ENCODE measurements at places on chromosomes 1 and 21.

DNA sequence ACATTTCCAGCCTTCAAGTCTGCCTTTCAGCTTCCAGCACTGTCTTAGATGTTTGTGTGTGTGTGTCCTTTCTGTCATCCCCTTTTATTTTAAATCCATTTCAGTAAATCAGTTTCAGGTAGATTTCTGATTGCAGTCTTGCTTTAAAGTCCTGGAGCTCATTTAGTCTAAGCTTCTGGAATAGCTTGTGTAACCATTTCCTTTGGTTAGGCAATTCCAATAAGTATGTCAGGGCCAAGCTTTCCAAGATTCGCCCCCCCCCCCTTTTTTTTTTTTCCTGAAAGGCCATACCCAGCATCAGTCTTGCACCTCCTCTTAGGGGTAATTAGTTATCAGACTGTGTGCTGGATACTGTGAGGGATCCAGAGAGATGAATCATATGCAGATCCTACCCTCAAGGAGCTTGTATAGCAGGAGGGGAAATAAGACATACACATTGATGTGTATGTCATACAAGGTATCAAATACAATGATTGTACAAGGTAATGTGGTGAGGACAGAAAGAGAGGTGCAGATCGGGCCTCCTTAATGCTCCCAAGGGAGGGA, 41.3 kb downstream of the NFYC start:
- no peak for DNase-seq

DNA sequence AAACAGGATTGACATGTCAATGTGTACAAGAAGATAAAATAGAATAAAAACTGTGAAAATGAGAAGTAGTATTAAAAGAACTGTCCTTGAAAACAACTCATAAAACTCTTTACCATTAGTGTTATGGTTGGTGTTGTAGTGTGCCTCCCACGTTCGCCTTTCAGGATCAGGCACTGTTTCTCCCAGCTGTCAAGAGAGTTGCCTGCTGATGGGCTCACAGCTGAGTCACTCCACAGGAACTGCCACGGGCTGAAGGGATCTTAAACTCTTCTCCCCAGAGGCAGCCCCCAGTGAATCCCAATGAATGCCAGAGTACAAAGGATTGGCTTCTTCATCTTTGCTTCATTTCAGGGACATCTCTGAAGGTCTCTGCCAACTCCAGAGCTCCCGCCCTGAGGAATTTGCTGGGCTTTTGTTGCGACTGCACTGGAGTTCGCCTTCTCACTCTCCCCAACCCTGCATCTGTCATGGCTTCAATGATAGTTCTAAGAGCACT, 119.6 kb downstream of the ADGRL2 start:
- no peak for DNase-seq

GRCh38 chr1:208455821-208456220, 211.6 kb upstream of the PLXNA2 start:
- DNase-seq, result no peak

DNA sequence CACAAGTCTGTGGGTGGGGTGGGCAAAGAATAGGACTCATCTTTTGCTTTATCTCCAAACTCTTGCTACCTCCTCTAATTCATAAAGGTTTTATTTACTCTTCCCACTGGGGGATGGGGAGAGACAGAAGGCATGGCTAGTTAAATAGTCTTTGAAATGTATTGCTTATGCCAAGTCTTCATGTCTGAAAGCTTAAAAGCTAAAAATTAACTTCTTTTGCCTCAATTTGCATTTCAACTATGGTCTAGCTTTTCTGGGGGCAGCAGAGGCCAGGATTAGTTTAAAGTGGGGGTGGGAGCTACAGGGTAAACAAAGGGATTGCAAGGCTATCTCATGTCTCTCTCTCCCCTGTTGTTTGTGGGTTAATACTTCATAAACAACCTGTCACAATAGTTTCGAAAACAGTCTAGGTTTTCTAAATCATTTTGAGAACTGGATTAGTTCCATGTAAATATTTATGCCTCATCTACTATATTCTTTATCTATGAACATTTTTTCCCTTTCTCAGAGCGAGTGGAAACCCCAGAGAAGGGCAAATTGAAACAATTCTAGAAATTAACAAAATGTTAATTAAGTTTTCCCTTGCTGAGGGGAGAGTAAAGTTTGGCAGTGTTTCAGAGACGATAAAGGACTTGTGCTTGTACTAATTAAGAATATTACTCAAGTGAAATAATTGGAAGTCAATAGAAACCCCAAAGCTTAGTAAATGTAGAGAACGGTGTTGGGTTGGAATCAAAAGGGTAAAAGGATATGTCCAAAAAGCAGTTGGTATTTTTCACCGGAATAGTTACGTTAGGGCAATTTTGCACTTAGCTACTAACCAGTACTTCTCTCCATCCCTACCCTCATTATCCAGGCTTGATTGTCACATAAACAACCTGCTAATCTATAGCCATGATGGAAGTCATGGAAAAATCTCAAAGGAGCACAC, 182.2 kb downstream of the GIPC2 start:
- DNase-seq, result no peak

DNA sequence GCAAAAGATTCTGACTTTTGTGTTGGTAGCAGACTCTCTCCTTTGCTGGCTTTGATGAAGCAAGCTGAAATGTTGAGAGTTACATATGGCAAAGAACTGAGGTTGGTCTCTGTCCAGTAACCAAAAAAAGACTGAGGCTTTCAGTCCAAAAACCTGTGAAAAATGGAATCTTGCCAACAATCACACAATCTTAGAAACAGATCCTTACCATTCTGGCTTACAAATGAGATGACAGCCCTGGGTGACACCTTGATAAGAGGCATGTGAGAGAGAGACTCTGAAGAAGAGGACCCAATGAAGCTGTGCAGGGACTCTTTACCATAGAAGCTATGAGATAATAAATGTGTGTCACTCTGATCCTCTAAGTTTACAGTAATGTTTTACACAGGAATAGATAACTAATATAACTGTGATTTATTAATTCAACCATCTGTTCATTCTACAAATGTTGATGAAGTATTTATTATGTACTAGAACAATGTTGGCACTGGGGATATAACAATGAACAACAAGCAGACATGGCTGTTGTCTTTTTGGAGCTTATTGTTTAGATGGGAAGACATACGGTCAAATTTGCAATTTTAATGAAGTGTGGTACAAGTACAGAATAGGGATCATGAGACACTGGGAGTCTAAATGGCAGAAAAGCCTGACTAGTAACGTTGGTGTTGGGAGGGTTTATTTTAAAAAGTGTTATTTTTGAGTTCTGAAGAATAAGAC, 251.0 kb downstream of the OLFM3 start:
- DNase-seq, result no peak

DNA sequence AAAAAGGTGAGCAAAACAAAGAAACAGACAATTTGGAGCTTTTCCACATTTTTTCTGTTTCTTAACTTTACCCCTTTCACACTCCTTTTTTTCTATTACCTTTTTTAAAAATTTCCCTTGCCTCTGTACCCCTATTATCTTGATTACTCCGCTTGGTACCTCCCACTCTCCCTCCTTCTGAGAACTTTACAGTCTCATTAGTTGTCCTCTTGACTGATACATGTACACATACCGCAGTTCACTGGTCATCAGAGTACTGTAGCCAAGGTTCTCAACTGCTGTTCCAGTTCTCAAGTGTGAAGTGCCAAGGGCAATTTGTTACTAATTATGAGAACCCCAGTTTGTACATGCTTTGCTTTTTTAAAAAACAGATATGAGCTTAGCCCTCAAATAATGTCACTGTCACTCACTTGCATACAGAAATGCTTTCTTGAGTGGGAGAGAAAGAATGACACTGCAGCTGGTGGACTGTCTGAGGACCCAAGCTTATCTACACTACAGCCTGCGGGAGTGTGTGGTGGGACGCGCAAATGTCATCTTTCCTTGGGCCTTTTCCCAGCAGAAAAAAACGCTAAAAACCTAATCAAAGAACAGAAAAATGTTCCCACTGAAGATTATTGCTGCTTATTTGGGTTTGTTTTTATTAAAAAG, 160.8 kb downstream of the DISP1 start:
- no peak for DNase-seq

- DNase-seq, result no peak
Measured at GRCh38 chr1:113375878-113376277, 14.4 kb upstream of the MAGI3 start.

GRCh38 chr1:11806307-11806936, 431 bp downstream of the CLCN6 start:
- DNase-seq, result no peak

GRCh38 chr1:241957692-241958494, at the start of gene BECN2:
Gene BECN2 (plus strand): TSS chr1:241957767. CDS start chr1:241957767, 0 bp downstream.
- DNase-seq, result no peak

DNA sequence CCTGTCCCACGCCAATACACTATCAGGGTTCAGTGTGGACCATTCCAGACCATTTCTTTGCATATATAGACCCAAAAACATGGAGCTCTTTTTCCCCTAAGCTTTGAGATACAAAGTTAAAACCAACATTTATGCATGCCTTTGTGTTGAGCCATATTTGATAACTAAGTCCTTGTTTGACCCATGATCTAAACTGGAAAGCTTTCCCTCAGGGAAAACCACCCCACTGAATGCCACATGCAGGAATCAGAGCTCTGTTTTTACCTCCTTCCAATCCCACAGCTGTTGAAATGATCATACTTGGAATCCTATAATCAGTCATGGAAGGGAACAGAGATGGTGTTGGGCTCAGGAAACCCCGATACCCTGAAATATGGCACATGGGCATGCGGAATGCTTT, 14.8 kb upstream of the SLC45A1 start:
- no peak for DNase-seq

DNA sequence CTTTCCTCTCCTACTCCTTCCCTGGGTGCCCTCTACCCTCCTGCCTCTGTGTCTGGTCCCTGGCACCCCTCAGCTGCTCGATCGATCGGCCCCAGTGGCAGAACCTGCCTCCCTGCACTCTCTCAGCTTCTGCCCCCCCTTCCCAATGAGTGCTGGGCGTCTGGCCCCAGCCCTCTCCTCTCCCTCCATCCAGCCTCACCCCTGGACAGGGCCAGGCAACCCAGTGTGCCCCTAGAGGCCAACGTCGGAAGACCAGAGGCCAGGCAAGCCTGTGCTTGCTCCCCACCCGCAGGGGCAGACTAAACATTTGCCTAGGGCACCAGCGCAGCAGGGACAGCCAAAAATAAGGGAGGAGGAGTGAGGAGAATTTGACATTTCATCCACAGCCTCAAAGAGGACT, 43.5 kb downstream of the LGR6 start:
- DNase-seq, result no peak

DNA sequence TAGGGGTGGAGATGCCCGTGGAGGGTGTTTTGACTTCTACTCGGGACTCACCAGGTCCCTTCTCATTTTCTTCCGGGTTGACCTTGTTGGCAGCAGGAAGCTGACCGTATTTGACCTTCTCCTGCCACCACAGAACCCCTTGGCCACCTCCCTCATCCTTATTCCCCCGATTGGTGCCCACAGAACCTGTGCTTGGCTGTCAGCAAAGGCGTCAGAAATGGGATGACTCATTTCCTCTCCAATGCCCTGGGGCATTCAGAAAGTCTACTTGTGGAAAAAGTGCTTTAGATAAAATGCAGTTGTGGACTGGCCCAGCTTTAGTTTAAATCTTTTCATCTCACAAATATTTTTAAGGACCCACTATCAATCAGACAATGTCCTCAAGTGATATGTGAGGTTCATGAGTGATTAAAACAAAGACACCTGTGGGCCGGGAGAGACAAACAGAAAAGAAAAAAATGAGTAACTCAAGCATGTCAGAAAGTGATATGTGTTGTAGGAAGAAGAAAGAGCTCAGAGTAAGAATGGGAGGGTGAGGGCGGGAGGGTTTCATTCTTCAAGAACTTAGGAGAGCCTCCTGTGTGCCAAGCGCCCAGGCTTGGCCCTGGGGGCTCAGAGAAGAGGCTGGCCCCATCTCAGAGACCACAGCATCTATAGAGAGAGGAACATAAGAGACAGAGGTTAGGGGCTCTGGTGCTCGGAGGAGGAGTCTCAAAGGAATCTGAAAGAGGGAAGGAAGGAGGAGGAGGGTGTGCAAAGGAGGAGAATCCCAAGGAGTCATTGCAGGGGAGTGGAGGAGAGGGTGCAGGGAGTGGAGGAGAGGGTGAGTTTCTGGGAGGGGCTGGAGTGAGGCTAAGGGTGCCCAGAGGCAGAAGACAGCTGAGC, 221.6 kb upstream of the VAMP3 start:
- no peak for DNase-seq

DNA sequence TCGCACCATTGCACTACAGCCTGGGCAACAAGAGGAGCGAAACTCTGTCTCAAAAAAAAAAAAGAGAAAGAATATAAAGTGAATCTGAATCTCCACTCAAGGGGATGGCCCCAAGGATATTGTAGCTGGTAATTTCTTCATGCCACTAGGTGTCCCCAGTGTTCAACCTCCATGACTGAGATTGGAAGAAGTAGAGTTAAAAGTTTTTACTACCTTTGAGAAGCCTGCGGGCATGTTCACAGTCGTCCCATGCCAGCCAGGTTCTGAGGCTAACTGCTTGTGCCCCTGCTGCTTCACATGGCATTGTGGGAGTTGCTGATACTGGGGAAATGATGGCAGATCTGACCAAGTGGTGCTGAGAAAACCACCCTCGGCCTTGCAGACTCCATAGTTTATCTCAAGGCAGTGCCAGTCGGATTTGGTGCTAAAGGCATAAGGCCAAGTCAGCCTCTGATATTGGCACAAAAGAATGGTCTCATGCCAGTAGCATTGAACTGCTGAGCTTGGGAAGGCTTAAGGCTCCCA, 10.8 kb upstream of the SHISA4 start:
- no peak for DNase-seq

DNA sequence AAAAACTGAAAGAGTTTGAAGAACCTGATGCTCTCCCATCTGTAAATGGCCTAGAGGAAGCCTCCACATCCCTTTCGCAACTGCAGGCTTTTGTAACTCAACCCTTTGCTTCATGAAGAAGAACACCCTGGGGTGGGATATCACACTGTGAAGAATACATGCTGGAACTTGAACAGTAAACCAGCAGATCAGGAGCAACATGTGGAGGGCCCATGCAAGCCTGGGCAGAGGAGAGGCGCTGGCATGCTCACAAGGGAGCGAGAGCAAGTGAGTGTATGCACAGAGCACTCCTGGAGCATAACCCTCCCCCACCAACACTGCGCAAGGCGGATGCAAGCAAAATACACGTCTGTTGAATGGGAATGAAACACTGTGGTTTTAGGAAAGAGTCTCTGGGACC, 24.6 kb upstream of the SPAG17 start:
- DNase-seq, result no peak

- no peak for DNase-seq
Measured at GRCh38 chr1:217919683-217920388, 288.7 kb downstream of the SPATA17 start.

- no peak for DNase-seq
Measured at GRCh38 chr1:226123212-226123560, 60.7 kb downstream of the H3-3A start.

GRCh38 chr1:202756391-202756790, 46.1 kb upstream of the SYT2 start:
- no peak for DNase-seq

DNA sequence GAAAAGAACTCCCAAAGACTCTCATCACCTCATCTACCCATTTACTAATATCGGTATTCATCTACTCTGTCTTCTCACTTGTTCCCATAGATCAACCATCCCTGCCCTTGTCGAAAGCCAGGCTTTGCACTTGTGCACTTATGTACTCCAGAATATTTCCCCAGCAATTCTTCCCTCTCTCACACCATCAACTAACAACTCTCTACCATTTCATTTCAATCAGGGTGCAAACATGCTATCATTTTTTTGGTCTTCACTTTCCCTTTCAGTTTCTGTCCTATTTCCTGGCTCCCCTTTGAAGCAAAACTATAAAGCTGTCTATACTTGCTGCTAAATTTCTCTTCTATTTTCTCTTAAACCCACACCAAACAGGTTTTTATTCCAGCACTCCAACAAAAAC, 6.7 kb downstream of the C1orf105 start:
- DNase-seq, result no peak

- DNase-seq, result no peak
Measured at GRCh38 chr1:154413177-154413783, 8.1 kb downstream of the IL6R start.

- DNase-seq, result no peak
Measured at GRCh38 chr1:234656944-234657654, 47.1 kb upstream of the IRF2BP2 start.

All from activated T-helper 1 cell treated with anti-CD3 and anti-CD28 coated beads, Interleukin-2, amount 50 U/mL, for 16 hours (primary cell).